ENCODE measurements at places on chromosomes 3 and 15.

DNA sequence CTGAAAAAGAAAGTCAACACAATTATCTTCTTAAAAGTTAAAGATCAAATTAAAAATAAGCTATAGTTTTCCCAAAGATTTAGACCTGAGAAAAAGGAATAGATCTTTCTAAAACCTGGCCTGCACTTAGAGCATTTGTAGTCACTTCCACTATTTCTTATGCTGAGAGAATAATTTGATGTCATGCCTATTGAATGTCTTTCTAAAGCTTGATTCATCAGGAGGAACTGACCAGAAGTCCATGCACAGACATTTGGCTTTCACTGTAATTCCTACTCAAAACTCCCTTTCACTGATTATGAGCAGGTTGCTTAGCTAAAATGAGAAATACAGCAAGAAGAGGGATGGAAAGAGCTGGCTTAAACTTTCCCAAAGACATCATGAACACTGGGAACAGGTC lies 4.3 kb downstream of the GREM1 start:
- no peak for DNase-seq

DNA sequence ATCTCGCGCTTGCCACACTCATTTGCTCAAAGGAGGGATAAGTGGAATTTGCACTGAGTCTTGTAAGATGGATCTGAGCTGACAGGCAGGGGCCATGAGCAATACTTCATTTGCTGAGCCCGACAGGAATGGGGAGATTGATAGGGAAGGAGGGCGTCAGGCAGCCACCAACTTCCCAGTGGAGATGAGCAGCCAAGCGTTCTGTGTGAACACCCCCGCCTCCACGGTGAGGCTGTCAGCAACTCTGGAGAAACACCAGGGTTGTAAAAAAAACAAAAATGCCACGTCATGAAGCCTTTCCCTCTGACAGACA lies 36.8 kb downstream of the TLE3 start:
- no peak for DNase-seq

DNA sequence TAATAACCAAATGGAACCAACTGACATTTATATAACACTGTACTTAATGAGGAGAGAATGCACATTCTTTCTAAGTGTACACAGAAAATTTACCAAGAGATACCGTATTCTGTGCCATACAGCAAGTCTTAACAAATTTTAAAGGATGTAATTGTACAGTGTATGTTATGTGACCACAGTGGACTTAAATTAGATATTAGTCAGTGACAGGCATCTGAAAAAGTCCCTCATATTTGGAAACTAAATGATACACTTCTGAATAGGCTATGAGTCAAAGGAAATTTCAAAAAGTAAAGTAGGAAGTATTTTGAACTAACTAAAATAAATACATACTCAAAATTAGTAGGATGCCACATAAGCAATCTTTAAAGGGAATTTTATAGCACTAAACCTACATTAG lies 59.6 kb upstream of the P3H2 start:
- DNase-seq, result no peak

- no peak for DNase-seq
These were observed 43.0 kb upstream of the NTRK3 start for GRCh38 chr15:88299497-88299896.

- DNase-seq, result no peak
These were observed 20.5 kb upstream of the SCN10A start for GRCh38 chr3:38836561-38836960.

DNA sequence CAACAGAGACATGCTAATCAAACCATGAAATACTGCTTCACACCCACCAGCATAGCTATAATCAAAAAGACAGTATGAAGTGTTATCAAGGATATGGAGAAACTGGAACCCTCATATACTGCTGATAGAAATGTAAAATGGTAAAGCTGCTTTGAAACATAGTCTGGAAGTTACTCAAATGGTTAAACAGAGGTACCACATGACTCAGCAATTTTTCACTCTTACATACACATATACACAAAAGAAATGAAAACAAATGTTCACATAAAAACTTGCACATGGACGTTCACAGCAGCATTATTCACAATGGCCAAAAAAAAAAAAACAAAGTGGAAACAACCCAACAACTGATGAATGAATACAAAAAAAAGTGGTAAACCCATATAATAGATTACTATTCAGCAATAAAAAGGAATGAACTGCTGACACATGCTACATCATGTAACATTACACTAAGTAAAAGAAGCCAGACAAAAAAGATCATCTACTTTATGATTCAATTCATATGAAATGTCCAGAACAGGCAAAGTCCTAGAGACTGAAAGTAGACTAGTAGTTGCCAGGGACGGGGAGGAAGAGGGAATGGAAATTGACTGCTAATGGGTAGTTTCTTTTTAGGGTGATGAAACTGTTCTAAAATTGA lies 23.2 kb downstream of the ZNF148 start:
- no peak for DNase-seq

GRCh38 chr15:74417225-74417624 lies 16.5 kb downstream of the SEMA7A start:
- DNase-seq, result no peak

DNA sequence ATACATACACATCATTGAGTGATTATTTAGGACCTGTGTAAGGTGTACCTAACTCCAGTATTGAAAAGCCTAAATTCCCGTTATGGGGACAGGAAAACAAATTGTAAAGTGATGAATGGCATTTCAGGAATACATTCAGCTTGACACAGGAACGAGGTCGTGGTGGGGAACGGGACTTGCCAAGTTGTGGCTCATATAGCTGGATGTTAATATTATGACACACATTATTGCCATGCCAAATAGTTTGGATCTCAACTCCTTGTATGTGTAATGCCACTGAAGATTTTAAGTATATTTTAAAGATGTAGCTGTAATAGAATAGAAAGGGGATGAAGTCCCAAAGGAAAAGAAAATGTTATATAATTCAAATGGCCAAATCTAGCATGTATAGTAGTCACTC lies 227.2 kb upstream of the GOLIM4 start:
- no peak for DNase-seq

DNA sequence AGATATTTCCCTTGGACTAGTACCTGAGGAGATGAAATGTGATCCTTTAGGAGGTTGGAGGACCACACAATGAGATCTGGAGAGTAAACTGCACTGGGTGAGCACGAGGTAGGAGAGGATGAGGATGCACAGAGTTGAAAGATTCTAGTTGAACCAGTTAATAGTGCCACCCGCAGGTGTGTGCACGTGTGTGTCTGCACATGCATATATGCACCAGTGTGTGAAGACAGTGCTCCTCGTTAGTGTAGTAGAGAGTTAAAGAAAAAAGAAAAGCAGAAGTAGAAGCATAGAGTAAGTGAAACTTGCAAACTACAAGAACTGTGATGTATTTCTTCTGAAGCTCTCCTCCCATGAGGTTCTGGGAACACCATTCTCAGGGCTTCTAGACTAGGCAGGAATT lies 8.4 kb downstream of the MED12L start:
- no peak for DNase-seq

DNA sequence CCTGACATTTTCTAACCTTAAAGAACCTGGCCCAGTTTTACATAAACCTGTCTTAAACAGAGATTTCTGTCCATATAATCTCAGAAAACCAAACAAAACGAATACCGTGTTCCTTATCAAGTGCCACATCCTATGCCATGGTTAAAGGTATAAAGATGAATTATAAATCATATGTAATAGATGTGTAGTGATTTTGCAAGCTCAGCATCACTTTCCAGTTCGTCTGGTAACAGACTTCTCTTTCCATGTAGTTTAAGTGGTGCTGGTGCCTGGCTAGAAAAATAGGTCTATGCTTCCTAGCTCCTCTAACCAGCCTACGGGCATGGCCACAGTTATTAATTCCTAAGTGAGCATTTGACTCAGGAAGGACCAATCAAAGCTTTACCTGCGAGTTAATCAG lies 3.4 kb upstream of the GRM7 start:
- no peak for DNase-seq

DNA sequence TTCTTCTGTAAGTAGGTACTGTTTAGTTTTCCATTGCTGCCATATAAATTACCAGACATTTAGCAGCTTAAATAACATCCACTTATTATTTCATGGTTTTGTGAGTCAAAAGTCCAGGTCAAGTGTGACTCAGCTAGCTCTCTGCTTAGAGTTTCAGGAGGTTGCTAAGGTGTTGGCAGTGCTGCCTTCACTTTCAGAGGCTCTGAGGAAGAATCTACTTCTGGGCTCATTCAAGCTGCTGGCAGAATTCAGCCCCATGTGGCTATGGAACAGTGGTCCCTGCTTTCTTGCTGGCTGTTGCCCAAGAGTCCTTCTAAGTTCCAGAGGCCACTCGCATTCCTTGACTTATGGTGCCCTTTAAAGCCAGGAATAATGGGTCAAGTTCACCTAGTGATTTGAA lies 4.5 kb downstream of the CFAP44 start:
- no peak for DNase-seq

DNA sequence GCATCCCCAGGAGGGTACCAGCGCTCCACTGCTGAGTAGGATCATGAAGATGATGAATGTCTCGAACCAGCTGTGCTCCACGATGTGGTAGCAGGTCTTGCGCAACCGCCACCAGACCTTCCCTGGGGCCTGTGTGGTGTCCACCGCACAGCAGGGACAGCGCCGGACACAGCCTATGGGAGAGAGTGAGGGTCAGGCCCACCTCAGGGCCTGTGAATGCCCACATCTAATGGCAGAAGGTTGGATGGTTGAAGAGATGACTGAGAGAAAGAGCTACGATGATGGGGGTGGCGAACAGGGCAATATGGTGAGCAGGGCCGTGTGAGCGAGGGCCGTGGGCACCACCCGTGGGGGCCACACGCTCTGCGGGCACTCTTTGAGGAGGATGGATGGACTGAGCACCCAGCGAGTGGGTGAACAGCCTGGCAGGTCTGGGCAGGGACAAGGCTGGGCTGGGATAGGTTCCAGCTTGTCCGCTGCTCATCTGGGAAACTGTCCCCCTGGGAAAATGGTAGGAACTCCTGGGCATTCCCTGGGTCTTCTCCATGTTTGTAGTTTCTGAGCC lies 74.1 kb downstream of the SCN5A start:
- DNase-seq, result no peak

GRCh38 chr3:155859859-155860258 lies 5.6 kb upstream of the SLC33A1 start:
- DNase-seq, result peak; percentile 37

- DNase-seq, result no peak
These were observed 156.6 kb downstream of the RPLP1 start for GRCh38 chr15:69609176-69609575.

GRCh38 chr15:38768970-38769369 lies 204.4 kb upstream of the RASGRP1 start:
- DNase-seq, result peak; percentile 0

DNA sequence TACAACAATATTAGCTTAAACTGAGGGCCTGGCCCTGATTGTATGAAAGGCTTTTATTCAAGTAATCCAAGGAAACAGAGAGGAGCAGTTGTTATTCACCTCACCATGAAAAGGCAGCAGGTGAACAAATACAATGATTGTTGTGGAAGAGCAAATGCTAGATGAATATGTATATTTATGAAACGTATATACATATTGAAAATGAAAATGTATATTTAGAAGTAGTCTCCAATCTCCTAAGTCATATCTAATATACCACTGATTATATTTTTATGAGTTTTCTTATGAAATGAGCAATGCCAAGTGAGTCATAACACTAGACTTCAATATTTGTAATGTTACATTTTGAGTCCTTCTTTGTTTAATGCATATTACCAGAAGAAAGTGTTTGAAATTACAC lies 116.2 kb upstream of the KCNMB2 start:
- DNase-seq, result no peak

DNA sequence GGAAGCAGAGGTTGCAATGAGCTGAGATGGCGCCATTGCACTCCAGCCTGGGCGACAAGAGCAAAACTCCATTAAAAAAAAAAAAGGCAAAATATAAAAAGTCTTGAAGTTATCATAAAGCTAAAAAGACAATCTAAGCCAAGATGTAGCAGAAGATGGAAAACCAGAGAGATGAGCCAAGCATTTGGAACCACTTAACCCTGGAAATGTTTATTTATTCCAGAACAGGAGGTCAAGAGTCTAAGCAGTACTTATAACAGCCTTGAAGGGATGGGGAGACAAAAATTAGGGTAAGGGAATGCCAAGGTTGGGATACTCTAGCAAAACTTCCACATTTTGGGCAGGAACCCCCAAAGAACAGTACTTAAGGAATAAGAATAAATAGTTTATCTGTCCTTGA lies 30.1 kb downstream of the FAIM start:
- no peak for DNase-seq

DNA sequence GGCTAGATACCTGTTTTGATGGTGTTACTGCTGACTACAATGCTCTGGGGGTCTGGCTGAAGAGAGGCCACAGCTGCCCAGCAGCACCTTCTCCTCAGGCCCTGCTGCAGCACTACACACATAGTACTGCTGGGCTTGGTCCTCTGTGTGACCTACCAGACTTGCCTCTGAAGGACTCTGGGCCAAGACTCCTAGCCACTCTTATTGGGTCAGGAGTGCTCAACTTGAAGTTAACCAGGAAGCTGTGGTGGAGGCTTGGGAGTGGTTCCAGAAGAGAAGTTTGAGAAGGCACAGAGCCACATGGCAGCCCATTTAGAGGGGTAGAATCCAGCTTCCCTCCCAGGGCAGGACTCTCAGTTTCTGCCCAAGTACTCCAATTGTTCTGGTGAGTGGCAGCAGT lies 16.6 kb downstream of the ELP6 start:
- no peak for DNase-seq

- DNase-seq, result no peak
These were observed 236.6 kb downstream of the MFSD1 start for GRCh38 chr3:159038405-159038804.

- no peak for DNase-seq
These were observed 29.4 kb downstream of the ABTB1 start for GRCh38 chr3:127702151-127702578.

GRCh38 chr3:125185805-125186204 lies 26.7 kb downstream of the SLC12A8 start:
- DNase-seq, result no peak

DNA sequence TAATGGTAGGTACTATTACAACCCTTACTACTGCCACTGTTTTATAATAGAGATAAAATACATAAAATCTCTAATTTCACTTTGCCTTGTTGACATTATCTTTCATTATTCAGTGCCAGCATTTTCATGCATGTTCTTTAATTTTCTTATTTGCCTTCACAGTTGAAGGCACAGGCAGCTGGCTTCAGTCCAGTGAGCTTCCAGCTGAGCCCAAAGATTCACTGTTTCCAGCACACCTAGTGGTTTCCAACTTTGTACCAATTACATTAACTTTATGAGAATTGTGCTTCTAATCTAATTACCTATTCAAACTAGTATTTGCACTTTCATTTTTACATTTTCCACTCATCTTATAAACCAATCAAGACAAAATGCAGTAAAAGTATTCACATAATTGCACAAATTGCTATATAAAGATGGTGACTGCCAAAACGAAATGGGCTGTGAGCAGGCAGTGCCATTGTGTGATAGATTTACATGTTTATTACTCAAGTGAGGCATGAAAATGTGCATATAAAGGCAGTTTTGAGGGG lies 228.3 kb downstream of the MFSD1 start:
- no peak for DNase-seq

Data from ACHN (cell line).